ENCODE measurements at places on chromosomes 5 and 9.

DNA sequence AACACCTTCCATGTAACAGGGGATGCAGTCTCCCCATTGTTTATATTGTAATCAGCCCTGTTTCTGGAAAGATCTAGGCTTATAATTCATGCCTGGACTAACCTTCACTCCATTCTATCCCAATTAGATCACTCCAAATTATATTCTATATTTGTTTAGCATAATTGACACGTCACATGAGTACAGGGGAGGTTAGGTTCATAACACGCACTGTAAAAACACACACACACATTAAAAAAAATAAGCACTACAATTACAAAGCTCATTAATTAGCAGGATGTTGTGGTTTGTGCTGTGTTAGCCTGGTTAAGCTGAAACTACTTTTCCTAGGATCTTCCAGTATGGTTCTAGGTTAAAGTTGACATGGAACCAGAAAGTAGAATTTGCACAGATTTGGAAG lies 126.0 kb downstream of the MLLT3 start:
- DNase-seq, result no peak

GRCh38 chr5:72537166-72537565 lies 30.0 kb upstream of the ZNF366 start:
- DNase-seq, result no peak

GRCh38 chr5:173016598-173017046 lies 33.1 kb downstream of the ATP6V0E1 start:
- DNase-seq, result no peak

- no peak for DNase-seq
Observed at GRCh38 chr9:122218071-122218934, 10.5 kb downstream of the LHX6 start.

GRCh38 chr5:95925939-95926338 lies 35.7 kb downstream of the ELL2 start:
- no peak for DNase-seq

DNA sequence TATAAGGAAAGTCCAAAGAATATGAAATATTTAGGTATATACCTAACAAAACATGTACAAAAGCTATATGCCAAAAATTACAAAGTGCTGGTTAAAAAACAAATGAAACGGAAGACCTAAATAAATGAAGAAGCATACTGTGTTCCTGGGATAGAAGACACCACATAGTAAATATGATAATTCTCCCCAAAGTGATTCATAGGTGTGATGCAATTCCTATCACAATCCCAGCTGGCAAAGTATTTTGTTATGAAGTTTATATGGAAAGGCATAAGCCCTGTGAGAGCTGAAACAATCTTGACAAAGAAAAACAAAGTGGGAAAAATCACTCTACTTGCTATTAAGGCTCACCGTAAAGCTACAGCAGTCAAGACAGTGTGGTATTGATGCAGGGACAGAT lies 2.6 kb upstream of the SMIM23 start:
- no peak for DNase-seq

- no peak for DNase-seq
Observed at GRCh38 chr9:14957109-14957508, 46.9 kb upstream of the FREM1 start.

DNA sequence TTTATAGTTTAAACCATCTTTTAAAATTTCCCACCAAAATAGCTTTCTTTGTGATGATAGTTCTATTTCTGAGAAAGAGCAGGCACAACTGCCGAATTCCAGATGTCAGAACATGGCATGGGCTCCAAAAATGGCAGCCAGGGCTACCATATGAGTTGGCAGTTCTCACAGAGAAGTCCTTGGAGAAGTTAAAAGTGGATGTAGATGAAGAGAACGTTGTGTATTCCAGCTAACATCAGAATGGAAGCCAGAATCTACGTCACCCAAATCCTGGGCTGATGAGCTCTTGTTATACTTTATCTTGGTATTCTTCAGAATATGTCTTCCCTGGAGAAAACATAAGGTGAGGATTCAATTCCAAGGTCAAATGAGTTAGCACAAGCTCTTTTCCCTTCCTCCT lies 66.9 kb upstream of the BASP1 start:
- no peak for DNase-seq

GRCh38 chr5:102713682-102714231 lies 41.3 kb upstream of the PAM start:
- no peak for DNase-seq

Measured in activated CD4-positive, CD25-positive, alpha-beta regulatory T cell (primary cell).